Left kidney (tissue), 8 donors: ENCODE measurements at places on chromosomes 11 and 22. TPM values are rescaled to one million over a fixed set of nuclear protein-coding genes. Genes with fewer than 3 reads are reported as not detected.

DNA sequence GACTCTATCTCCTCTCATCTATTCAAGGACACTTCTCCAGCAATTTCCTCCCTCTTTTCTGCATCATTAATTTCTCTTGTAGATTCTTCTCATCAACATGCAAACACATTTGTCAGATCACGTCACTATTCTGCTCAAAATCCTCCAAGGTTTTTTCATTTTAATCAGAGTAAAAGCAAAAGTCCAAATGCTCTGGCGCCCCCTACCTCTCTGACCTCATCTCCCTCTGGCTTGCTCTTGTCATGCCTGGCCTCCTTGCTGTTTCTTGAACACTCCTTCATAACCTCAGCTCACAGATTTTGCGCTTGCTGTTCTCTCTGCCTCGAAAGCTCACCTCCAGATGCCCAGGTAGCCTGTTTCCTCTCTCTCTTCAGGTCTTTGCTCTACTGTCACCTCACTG lies 22.4 kb downstream of the RTCB start:
- DNase-seq: peak; percentile 32

- no peak for DNase-seq
Measured at GRCh38 chr11:117435326-117435725, 107.7 kb downstream of the CEP164 start.

GRCh38 chr11:96878299-96879051 lies 488.7 kb downstream of the JRKL start:
- no peak for DNase-seq

DNA sequence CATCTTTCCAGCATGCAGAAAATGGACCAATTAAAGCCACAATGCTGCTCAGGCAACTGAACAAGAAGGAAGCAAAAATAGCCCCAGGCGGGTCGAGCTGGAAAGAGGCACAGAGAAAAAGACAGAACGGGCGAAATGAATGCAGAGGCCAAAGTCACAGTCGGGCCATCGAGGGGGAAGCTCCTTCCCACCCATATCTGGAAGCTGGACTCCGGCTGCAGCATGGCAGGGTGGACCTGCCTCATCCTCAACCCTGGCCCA lies 58.6 kb upstream of the PRDM11 start:
- DNase-seq: no peak

DNA sequence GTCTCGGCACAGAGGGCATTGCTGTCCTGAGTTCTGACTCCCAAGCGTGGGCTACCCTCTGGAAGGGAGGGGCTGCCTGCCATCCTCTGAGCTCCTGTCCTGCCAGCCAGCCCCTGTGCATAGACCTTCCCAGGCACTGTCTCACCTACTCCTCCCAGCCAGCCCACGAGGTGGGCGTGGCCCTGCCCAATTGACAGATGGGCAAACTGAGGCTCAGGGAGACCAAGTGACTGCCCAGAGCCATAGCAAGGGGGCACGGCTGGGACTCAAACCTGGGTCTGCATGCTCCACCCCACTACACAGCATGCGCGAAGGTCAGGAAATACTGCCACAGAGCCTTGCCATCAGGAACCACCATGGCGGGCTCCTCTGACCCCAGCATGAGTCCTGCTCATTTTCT lies 29.4 kb upstream of the PRR5 start:
- no peak for DNase-seq

GRCh38 chr11:911890-912219 lies 1.2 kb upstream of the CHID1 start:
- DNase-seq: no peak

- no peak for DNase-seq
Measured at GRCh38 chr11:65431451-65432099, 9.0 kb downstream of the NEAT1 start.

GRCh38 chr22:47201186-47201995 lies 438.9 kb downstream of the TBC1D22A start:
- DNase-seq: no peak

DNA sequence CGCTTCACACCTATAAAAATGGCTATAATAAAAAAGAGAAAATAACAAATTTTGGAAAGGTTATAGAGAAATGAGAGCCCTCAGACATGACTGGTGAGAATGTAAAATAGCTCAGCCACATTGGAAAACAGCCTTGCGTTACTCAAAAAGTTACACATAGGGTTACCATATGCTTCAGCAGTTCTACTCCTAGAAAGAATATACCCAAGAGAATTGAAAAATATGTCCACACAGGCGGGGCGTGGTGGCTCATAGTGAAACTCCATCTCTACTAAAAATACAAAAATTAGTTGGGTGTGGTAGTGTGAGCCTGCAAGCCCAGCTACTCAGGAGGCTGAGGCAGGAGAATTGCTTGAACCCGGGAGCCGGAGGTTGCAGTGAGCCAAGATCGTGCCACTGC lies 7.6 kb upstream of the JHY start:
- DNase-seq: no peak

DNA sequence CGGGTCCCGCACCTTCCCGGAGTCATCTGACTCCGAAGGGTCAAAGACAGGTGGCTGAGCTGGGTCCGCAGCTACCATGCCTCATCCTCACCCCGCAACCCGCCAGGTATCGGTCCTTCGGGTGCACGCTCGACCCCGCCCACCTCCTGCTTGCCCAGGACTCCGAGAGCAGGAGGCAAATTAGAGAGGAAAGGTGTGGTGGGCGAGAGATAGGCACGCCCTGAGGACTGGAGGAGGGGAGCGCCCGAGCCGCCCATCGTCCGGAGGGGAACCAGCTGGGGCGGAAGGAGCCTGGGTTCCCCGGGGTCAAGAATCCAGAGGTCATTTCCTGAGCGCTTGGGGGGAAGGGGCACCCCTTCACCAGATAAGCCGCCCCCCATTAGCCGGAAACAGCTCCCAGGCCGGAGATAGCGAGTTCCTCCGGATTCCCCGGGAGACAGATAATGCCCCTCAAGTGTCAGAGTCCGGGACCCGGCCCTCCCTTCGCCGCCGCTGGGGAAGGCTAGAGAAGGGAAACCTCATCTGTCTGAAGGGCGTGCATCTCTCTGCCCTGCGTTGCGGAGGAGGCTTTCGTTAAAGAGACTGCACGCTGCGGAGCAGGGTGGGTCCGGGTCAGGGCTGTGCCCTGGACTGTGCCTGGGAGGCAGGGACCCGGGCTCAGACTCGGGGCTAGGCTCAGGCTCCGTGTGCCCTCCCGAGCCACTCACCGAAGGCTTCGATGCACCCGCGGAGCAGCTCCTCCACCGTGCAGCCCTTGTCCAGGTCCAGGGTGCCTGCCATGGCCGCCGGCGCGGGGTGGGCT lies 1.7 kb downstream of the RASGRP2 start:
- no peak for DNase-seq

DNA sequence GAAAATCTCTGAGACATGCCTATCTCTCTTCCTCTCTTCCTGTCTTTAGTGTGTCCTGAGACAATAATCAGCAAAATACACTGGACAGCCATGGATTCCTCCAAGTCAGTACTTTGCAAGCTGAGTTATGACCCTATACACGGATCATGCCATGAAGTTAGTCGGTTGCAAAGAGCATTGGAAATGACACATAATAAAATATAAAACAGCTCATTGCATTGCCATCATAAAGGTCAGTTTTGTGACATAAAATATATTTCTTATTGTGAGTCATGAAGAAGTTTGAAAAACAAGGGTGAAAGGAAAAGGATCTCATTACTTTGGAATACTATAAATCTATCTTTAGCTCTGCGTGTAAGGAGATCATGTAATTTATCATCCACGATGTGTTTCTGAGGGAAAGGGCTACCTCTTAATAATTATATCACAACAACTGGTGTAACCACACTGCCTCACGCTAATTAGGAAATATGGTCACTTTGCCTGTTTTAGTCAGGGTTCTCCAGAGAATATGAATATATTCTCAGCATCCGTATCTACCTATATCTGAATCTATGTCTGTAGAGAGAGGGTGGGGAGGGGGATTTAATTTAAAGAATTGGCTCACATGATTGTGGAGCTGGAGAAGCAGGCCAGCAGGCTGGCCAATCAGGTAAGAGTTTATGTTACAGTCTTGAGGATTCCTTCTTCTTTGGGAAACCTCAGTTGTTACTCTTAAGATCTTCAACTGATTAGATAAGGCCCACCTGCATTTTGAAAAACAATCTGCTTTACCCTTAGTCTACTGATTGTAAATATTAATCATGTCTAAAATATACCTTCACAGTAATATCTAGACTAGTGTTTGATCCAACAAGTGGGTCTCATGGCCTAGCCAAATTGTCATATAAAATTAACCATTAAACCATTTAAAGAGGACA lies 198.8 kb downstream of the FAT3 start:
- DNase-seq: no peak

DNA sequence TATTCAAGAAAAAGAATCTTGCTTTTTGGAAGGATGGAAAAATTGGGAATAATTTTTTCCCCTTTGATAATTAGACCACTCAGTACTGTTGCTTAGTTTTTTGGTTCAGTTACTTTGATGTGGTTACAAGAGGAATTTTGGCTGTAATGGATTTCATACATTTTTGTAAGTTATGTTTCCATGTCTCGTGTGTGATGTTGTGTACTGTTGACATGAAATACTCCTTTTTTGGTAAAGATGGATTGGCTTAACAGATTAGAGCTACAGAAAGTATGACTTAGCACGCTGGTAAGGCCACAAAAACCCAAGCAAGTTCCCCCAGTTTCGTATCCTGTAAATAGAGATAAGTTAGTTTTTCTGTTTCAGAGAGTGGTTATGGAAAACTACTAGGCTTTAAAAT lies 11.9 kb downstream of the TBCEL start:
- no peak for DNase-seq

GRCh38 chr22:44080936-44081861 lies 57.1 kb downstream of the PARVB start:
- DNase-seq: peak; percentile 79

GRCh38 chr11:64351136-64351631 lies 7.8 kb upstream of the RPS6KA4 start:
- no peak for DNase-seq

DNA sequence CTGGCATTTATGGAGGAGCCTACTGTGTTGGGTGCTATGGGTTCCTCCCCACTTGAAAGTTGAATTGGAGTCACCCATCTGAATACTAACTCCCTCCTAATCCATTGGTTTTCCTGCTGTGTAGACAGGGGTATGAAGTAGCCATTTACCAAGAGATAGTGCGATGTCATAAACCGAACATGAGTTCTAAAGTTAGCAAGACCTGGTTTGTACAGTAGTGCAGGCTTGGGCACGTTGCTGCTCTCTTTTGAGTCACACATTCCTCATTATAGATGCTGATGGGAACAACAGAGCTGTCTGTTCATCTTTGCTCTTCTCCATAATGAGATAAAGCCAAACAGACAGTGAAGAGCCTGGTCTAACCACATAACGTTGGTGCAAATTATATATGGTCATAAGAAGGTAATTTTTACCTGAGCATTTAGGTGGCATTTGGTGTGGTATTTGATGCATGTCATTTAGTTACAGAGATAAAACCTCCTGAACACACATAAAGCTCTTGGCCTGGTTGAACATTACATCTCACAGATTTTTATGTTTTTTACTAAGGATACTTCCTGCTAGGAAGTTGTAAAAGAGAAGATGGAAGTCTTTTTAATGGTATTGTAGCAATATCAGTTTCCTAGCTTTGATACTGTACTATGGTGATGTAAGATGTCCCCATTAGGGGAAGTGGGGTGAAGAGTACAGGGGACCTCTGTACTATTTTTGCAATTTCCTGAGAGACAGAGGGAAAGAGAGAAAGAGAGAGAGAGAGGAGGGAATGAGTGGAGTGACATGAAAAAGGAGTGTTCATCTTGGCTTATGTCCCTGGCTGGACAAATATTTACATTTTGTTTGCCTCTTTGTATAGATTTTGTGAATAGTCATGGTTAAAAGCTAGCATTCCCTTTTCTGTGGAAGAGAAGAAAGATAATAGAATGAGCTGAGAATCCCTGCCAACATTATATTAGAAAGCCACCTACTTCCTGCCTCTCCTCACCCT lies 27.9 kb downstream of the GRAP2 start:
- no peak for DNase-seq

DNA sequence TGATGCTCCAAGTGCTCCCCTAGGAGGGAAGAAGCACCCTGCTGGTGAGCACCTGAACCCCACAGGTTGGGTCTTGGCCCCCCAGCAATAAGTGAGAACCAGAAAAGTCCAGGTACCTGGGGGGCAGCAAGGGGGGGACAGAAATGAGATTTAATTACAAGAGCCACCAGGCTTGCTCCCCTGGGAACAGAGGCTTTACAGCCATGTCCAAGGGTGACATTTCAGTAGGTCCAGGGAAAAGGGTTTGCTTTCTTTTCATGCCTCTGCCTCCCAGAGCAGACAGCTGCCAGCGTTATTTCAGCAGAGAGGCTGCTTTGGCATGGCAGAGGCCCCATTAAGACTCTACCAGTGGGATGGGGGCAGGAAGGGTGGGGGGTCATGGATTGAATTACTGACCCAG lies 437.7 kb downstream of the BUD13 start:
- DNase-seq: no peak

DNA sequence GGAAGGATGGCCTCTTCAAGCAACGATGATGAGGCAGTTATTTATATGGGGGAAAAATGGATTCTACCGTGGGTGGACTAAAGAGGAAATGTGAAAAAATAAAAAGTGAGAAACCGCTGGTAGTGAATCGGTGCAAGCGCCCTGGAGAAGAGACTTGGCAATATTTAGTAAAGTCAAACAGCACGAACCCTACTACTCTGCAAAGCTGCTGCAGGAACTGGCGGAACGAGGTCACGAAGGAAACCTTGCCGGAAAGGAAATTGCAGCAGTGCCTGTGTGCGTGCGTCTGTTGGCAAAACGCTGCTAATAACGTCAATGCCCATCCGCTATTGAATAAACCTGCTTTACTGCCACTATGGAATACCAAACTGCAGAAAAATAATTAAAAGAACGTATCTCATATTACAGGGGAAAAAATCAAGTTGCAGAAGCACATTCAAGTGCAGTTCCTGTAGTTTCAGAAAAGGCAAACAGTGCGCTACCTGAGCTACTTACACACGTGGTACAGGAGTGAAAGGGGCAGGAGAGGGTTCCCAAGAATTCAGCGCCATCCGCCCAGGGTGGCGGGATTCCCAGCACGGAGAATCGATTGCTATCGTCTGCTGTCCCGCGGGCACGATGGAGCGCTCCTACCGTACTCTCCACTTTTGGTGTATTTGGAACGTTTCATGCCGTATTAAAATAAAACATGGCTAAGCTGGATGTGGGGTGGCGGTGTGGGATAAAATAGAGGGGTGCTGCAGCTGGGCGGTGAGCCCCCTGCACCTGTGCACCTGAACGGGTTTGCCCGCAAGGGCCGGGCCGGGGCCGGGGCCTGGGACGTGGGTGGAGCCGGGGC lies 585 bp upstream of the NADSYN1 start:
- no peak for DNase-seq

GRCh38 chr11:79481795-79482194 lies 41.0 kb upstream of the TENM4 start:
- no peak for DNase-seq

SUSD2 gene
- 15.1 TPM for polyA plus RNA-seq

OR51B4 gene
- 0.35 TPM for polyA plus RNA-seq

ADAMTS15 gene
- 54.1 TPM for polyA plus RNA-seq

C11orf86 gene
- polyA plus RNA-seq: not detected

SCUBE1 gene
- 8.7 TPM for polyA plus RNA-seq

MRGPRX4 gene
- not detected for polyA plus RNA-seq

RIBC2 gene
- polyA plus RNA-seq: 7.0 TPM

DDX10 gene
- polyA plus RNA-seq: 79.5 TPM

PTPN5 gene
- polyA plus RNA-seq: 0.81 TPM

UPB1 gene
- 1.1 TPM for polyA plus RNA-seq

TSSC4 gene
- 30.6 TPM for polyA plus RNA-seq
